Lung microvascular endothelial cell (primary cell): ENCODE measurements at places on chromosomes 11 and 22. TPM values are rescaled to one million over a fixed set of nuclear protein-coding genes. Genes with fewer than 3 reads are reported as not detected.

DNA sequence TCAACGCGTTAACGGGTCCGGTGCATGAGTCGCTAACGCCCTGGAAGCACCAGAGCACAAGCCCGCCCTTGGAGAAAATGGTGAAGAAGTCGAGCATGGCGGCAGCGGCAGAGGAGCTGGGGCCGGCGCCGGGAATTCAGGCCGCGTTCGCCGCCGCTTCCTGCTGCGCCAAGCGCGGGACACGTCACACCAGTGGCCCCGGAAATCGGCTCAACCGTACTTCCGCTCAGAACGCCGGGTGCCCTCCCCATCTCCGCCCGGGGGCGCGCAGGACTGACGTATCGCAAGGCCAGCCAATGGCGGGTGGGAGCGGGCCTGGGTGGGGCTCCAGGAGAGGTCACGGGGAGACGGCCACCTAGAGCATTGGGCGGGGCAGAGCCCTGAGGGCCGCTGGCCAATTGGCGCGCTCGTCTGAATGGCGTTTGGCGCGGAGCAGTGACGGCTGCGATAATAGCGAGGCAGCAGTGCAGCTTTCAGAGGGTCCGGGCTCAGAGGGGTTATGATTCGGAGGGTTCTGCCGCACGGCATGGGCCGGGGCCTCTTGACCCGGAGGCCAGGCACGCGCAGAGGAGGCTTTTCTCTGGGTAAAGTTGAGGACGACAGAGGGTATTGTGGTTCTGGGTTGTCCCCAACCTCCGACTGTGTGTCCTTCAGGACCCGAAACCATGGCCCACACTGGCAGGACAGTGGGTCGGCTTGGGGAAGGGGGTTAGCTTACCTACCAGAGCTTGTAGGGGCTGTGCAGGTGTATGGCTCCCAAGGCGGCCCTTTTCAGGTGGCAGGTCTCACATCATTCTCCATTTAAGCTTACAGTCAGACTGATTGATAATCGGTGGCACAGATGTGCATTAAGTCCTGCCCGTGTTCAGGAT is at the start of the genes FOXRED1 and SRPRA:
Gene FOXRED1, plus strand, starts transcription at position 447 of the 872 bp plus-strand sequence. Its CDS starts 53 bp downstream, at position 500.
Gene SRPRA, minus strand, starts transcription at position 188 of the 872 bp plus-strand sequence. Its CDS starts 91 bp downstream, at position 97.
- DNase-seq, result peak; percentile 99

- DNase-seq, result no peak
These were observed 64.0 kb downstream of the DKK3 start for GRCh38 chr11:11944444-11944843.

- DNase-seq, result no peak
These were observed 36.7 kb downstream of the SERPIND1 start for GRCh38 chr22:20810645-20811044.

DNA sequence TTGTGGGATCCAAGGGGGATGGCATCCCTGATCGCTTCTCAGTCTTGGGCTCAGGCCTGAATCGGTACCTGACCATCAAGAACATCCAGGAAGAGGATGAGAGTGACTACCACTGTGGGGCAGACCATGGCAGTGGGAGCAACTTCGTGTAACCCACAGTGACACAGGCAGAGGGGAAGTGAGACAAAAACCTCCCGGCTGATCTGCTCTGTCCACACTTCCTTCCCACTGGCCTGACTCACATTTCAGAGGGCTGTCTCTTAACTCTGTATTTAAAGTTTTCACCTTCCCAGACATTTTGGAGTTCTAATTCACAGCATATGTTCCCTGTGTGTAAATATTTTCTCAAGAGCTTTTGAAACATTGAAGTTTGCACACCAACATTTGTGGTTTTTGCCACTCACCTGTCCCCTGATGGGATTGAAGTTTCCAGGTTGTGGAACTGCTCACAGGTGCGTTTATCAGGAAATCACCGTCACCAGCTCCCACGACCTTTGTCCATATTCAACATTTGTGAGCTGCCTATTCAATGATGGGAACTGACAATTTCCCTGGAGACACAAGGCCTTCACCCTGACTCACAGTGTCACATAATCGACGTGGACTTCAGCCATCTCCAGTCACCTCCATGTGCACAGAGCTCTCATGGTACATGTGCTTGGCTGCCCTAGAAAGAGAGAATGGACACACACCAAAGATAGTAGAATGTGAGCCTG is 99.2 kb downstream of the VPREB1 start:
- peak; percentile 36 for DNase-seq

SLC35C1 gene
- 6.3 and 7.7 TPM in 2 replicates for total RNA-seq

OR4A16 gene
- not detected in 2 replicates for total RNA-seq

GRCh38 chr11:45085646-45086501 is 60.6 kb upstream of the PRDM11 start:
- DNase-seq, result no peak
